ENCODE measurements at places on chromosomes 2 and 18. TPM values are rescaled to one million over a fixed set of nuclear protein-coding genes. Genes with fewer than 3 reads are reported as not detected.

The CYTIP gene
- 2.6 TPM for total RNA-seq

The RESP18 gene
- not detected for total RNA-seq

The UGT1A10 gene
- not detected for total RNA-seq

The SERPINB13 gene
- total RNA-seq = not detected

The GPR55 gene
- total RNA-seq = 0.20 TPM

The ZNF396 gene
- total RNA-seq = 0.89 TPM
